ENCODE measurements at places on chromosomes 7 and 10. TPM values are rescaled to one million over a fixed set of nuclear protein-coding genes. Genes with fewer than 3 reads are reported as not detected.

The TLX1 gene
- total RNA-seq, result 0.11 TPM

The OR6V1 gene
- total RNA-seq, result not detected

DNA sequence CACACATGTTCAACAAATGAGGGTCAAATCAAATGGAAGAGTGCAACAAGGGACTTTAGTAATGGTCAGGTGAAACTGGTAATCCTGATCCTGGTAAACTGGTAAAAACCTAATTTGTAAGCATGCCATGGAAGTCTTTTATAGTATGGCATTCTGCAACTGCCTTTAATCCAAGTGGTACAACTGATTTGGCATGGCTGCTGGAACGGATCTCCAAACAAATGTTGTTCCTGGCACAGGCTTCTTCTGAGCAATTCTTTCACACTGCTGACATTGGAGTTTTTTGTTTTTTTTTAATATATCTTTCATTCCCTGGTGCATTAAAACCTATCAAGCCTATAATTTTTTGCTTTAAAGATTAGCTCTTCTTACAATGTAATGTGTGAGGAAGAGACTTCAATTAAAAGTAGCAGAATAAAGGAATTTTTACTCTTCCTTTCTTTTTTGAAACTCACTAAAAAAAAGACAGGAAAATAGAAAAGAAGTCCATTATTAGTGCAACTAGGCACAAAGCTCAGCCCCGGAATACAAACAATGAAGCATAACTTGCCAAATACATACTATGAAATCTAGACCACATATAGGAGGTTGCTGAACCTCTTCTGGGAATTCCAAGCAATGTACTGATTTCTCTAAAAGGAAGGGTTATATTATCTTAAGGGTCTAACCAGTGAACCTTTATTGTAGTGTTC lies 79.3 kb upstream of the OIT3 start:
- DNase-seq, result no peak

The GPR37 gene
- 20.0 TPM for total RNA-seq

DNA sequence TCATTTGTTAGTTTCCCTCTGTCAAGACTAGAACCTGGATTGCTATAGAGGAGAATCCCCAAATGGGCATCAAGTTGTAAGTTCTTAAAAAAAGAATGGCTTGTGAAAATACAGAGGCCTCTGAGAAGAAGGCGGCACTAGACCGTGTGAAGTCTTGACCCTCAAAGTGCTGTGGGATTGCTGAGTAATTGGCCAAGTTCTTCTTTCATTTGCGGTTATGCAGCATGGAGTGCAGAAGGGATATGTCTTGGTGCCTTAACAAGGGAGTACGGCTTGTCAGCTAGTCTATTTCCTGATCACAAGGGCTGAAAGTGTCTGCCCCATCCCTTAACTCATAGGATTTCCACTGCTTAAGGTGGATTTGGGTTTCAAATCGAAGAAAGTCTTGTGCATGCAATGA lies 81.2 kb downstream of the MKX start:
- no peak for DNase-seq

- DNase-seq, result no peak
Observed at GRCh38 chr7:45987521-45988290, 66.6 kb upstream of the IGFBP3 start.
